Umbilical cord (tissue), 2 donors: ENCODE measurements at places on chromosomes 7 and 10.

DNA sequence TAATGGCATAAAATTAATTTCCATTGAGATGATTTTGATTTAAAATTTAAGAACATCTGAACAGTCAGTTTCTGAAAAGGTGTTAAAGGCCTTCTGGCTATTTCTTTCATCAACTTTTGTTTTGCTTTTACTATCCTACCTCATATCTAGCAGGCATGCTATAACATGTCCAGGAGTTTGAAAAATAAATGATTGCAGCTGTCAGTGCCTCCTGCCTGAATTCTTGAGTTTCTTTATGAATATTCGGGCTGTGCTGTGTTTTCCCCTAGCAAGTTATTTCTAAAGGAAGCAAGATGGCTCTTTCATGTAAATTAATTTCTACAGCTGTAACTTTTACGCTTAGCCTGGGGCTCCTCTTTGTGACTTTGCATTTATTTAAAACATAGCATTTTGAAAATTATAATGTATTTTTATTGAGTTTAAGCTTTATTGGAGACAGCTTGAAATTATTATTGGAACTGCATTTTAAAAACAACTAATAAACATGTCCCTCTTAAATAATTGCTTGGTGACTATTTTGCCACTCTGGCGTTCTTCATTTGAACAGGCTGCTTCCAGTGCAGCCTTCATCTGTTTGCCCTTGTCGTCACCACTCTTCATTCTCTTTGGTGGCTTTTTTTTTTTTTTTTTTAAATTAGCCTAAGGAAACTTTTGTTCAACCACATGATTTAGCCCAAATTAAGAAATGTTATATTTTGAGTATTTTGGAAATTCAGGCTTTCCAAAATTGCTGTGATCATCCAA is 1083.4 kb upstream of the LRRN3 start:
- peak; percentile 47 for DNase-seq

GRCh38 chr7:142685877-142686508 is 63.3 kb upstream of the PRSS1 start:
- DNase-seq: no peak

DNA sequence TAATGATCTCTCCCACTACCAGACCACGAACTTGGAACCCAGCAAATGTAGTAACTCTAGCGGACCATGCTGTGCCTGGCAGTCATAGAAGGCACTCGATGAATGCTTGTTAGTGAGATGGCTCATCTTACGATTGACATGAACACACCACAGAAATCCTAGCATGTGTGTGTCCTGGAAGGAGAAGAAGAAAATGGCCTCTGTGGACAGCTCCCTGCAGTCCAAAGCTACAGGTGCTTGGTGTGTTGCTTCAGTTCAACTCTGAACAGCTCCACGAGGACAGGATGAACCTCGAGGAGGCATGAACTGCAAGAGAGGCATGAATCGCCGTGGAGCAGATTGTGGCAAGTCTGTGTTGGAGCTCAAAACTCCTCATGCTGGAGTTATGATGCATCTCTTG is 93.5 kb downstream of the KLF6 start:
- DNase-seq: no peak

DNA sequence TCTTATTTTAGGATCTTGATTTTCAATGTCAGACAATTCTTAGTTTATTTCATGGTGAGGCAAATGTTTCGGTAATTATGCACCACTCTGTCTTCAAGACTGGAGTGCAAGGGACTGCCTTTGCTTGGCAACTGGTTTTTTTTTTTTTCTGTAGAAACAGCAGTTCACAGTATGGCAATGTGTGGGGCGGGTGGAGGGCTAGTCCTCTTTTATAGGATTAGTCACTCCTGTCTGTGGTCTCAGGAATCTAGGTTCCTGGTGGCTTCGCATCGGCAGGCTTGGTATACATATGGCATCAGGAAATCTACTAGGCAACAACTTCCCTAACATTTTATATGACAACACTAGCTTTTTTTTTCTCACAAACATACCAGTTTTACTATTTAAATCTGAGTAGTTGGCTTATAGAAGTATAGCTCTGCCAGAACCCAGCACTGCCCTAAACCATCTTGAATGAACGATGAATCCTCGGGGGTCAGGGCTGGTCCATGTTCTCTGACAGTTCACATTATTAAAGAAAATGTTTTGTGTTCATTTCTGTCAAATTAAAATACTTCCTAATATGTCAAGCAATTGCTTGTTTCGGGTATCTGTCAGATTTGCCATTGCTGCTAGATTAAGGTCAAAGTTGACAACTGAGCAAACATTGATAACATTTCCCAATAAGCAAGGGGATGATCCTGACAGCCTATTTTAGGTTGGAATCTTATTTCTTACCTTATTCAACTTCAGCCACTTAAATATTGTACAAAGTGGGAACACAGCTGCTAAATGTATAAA is 289.7 kb upstream of the VSTM2A start:
- DNase-seq: no peak

DNA sequence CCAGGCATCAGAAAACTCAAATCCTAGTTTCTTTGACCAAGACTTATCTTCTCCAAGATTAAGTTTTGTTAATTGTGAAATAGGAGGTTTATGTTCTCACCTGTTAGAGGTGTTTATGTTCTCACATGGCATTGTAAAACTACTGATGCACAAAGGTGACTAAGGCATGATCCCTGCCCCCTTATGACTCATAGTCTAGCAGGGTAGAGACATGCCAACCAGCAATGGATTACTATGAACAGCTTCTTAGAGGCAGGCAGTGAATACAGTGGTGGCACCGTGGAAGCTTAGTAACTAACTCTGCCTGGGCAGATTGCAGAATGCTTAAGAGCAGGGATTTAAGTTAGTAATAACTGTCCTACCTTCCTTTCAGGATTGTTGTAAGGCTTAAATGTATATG is 400.9 kb downstream of the SORCS3 start:
- no peak for DNase-seq

- DNase-seq: no peak
These were observed 64.8 kb downstream of the CALD1 start for GRCh38 chr7:134844200-134844599.

- DNase-seq: peak; percentile 18
These were observed 295.4 kb downstream of the PRPF18 start for GRCh38 chr10:13882119-13882711.

DNA sequence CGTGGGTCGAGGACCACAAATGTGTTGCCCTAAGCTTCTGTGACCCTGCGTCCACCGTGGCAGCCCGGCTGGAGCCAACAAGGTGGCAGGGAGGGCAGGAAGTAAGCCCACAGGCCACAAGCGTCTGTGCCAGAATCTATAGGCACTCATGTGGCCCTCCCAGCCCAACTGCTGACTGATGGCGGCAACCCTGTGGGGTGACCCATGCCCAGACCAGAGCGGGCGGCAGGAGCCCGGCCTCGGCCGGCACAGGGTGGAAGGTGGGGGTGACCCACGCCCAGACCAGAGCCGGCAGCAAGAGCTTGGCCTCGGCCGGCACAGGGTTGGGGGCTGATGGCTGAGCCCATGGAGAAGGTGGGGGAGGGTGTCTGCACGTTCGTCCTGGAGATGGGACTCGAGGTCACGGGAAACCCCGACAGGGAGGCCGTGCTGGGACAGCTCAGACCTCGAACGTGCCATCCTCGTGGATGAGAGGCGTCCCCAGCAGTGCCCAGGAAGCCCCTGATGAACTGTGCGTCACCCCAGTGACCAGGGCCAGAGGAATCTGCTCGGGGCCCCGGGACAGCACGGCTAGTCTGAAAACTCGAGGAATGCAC is 181.0 kb downstream of the ELFN1 start:
- no peak for DNase-seq

GRCh38 chr10:132065491-132066105 is at the start of gene JAKMIP3:
TSS of gene JAKMIP3 (plus strand) at chr10:132065946. CDS start at chr10:132104809, 38,863 bp downstream.
- peak; percentile 95 for DNase-seq

GRCh38 chr7:145850636-145851035 is 266.0 kb upstream of the CNTNAP2 start:
- DNase-seq: no peak

DNA sequence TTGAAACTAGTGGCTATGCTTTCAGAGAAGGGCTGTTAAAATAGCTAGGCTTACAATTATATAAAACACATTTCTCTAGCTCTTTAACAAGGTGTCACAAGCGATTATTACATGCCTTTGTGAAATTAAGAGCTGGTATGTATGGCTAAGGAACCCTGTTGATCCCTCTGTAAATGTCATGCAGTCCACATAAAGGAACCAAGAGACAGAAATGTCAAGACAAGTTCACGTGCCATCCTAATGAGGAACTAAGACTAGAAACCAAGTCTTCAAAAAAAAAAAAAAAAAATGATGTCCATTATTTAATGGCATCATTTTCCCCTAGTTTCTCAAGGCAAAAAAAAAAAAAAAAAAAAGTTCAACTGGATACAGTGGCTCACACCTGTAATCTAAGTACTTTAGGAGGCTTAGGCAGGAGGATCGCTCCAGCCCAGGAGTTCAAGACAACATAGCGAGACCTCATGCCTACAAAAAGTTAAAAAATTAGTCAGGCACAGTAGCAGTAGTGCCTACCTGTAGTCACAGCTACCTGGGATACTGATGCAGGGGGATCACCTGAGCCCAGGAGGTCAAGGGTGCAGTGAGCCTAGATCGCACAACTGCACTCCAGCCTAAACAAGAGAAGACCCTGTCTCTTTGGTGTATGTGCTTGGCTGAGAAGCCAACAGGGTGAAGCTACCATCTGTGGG is 63.4 kb downstream of the SRPK2 start:
- no peak for DNase-seq

DNA sequence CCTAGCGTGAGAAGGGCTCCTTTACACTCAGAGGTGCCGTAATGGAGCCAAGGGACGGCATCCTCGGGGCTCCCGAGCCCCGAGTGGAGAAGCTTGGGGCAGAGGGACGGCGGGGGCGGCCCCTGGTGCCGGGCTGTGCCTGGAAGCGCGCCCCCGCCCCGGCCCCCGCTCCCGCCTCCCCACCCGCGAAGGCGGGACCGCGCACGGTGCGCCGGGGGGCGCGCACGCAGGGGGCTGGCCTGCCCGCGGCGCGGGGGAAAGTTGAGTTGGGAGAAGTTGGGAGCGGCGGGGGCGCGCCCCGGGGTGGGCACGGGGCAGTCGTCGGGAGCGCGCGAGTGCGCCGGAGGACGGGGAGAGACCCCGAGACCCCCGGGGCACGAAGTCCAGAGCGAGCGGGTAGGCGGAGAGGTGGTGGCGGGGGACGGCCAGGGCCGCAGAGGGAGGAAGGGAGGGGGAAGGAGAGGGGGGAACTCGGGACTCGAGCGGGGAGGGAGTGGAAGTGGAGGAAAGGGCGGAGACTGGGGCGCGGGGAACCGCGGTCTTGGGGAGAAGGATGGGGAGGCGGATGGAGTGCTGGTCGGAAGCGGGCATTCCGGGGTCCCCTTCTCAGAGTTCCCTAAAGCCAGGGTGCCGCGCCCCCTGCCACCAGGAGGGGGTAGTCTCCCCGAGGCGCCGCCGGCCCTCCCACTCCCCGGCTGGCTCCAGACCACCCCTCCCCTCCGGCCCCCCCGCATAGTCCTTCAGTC is at the start of gene SLC4A2:
Gene SLC4A2, plus strand, starts transcription at position 223 of the 746 bp plus-strand sequence. CDS start 2,399 bp downstream, outside the sequence.
- peak; percentile 90 for DNase-seq

DNA sequence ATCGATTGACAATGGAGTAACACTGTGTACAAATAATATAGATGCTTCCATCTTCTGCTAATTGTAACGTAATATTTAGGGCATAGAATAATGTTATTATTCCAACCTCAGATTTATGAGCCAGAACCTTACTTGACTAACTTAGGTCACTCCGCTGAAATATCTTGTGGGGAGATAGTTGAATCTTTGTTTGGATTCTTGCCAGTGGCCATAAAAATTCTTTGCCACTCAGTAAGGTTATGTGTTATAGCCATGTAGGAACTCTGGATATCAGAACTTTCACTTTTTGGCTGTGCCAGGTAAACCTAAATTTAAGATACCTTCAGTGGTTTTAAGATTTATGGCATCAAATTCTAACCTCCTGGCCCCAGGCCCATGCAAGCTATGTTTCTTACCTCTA is 197.6 kb downstream of the WDR11 start:
- DNase-seq: peak; percentile 58

- DNase-seq: peak; percentile 41
These were observed 757 bp downstream of the ANKIB1 start for GRCh38 chr7:92246360-92247101.

DNA sequence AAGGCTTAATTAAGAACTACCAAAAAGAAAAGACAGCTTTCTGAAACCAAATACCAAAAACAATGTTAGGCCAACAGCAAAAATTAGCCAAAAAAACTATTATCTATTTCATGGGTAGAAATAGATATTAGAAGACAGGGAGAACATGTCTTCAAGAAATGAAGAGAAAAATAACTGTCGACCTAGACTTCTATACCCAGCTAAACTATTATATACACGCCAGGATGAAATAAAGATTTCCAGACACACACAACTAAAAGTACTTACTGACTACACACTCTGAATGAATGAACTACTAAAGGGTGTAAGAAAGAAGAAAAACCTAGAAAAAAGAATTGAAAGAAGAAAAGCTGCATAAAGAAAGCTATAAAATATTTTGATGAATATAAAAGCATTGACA is 11.5 kb upstream of the CDHR3 start:
- no peak for DNase-seq

- DNase-seq: no peak
These were observed 18.7 kb downstream of the PTPRE start for GRCh38 chr10:127925471-127926207.

GRCh38 chr7:28346256-28346655 is 66.1 kb upstream of the CREB5 start:
- no peak for DNase-seq

DNA sequence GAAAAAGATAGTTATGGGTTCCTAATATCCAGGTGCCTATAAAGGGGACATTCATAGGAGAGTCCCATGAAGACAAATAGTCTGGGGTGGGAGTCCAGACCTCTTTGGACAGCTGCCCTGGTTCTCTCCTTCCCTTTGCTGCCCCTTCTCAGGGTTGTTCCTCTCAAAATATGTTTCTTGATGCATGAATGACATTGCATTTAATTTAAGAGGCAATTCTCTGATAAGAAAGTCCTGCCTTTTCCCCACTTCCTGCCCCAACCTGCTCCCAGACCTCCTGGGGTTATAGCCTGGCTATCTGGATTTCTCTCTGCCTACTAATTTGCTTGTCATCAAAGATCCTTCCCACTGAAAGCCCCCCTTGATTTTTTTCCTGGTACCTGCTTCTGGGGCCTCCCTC is 12.5 kb upstream of the BTRC start:
- DNase-seq: no peak

DNA sequence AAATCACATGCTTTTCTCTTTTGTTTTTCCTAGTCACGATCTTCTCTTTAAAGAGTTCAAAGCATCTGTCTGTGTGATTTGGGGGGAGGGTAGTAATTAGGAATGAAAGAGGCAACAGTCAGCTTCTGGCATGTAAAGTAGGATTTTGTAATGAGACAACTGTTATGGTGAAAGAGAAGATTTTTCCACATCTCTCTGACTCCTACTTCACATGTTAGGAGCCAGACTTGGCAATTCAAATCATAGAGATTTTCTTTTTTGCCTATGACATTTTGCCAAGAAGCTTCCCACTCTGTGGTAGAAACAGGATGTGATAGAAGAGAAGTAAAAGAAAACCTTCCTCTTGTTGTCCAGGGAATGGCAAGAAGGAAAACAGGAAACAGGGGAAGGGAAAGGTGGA is 38.3 kb upstream of the KLHL7 start:
- no peak for DNase-seq

DNA sequence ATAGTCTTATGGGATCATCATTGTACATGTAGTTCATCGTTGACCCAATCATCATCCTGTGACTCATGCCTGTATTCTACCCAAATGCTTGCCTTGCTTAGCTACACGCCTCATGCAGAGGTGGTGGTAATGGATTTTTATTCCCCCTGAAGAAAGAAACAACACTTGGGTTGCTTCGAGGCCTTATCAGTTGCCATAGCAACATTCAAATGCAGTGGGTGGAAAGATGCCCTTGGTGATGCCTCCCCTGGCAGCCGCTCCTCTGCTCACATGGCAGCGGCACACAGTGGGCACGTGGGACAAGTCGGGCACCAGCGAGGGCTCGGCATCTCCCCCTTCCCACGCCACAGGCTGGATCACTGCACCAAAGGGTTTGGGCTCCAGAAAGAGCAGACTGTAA is 54.0 kb upstream of the NMT2 start:
- no peak for DNase-seq
